ENCODE measurements at places on chromosomes 11 and 22.

- DNase-seq = no peak
These were observed 57.0 kb downstream of the PDE2A start for GRCh38 chr11:72617080-72617762.

DNA sequence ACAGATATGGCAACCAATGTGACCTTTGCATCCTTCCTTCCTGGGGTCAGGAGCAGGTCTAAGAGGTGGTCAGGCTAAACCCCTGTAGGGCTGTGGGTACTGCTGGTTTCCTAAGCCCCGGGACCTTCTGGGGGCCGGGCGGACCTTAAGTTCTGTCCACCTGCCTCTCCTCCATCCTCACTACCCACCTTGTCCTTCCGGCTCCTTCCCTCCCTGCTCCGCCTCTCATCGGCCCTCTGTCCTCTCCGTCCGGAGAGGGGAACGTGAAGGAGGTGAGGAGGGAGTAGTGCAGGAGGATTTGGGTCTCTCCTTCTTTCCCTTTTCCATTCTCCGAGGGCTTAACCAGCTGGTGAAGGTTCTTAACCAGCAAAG, 28.3 kb upstream of the PARVB start:
- no peak for DNase-seq

GRCh38 chr11:61442616-61443015, 12.7 kb downstream of the SDHAF2 start:
- no peak for DNase-seq

GRCh38 chr11:112128483-112129121, 35.3 kb downstream of the IL18 start:
- no peak for DNase-seq

DNA sequence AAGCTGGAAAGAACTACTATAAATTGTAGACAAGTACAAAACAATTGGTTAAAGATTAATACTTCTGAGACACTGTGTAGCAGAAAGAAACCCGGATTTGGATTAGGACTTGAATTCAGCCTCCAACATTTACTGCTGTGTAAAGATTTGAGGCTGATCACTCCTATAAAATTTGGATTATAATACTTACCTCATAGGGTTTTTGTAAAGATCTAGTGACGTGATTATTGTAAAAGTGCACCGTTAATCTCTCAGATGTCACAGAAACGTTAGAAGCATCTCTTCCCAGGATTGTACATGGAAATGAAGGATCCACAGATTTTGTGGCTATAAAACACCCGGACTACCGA, 323 bp upstream of the HIKESHI start:
- DNase-seq = no peak

DNA sequence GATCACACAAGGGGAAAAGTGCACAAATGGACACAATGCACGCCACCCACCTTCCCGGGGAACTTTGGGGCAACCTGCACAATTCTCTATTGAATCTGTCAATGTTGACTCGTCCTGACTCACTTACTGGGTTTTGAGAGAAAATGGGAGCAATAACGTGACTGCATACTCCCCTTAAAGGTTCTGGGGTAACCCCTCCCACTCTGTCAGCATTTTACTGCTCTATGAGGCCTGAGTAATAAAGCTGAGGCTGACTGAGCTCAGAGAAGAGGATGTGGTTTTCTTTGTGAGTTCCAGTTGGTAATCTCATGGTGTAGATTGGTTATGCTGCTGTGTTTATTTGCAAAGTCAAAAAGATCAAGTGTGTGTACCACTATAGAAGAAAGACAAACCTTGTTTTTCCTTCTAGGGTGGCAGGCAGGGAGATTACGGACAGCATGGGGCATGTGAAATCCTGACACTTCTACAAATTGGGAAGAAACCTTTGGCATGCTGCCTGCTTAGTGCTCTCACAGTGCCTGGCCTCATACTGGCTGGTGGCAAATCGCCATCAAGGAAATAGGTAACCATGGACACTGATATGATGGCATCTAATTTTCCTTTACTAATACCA, 16.1 kb upstream of the APOA1 start:
- DNase-seq = no peak

GRCh38 chr11:86034710-86035109, 34.2 kb downstream of the PICALM start:
- no peak for DNase-seq

GRCh38 chr11:8805296-8805695, 105.7 kb upstream of the AKIP1 start:
- no peak for DNase-seq

DNA sequence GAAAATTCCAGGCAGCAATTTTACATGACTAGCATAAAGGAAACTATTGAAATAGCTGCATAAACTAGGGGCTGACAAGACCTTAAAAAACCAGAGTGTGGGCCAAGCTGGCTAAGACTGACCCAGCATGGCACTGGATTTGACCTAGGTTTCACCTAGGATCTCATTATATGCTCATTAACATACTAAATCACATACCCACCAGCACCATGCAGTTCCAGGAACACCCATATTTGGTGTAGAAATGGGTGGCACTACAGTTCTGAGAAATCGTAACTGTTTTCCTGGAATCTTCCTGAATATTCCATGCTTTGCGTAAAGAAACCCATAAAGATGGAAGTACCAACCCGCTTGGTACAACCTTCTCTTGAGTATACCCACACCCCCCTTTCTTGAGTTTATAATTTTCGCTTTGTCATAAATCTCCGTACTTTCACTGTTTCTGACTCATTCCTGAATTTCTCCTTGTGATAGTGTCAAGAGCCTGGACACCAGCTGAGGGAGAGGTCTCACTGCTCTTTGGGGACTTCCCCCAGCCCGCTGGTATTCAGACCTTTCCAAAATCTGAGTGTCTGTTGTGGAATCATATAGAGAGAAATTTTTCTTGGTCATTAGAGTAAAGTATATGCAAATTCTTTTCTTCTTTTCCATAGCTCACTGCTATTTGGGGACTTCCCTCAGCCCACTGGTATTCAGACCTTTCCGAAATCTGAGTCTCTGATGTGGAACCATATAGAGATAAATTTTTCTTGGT, 55.1 kb downstream of the MTMR3 start:
- no peak for DNase-seq

GRCh38 chr11:112016088-112016764, 9.0 kb upstream of the DLAT start:
- no peak for DNase-seq

GRCh38 chr11:125448136-125448535, 47.9 kb downstream of the FEZ1 start:
- DNase-seq = no peak

GRCh38 chr11:64571410-64572091, 19.5 kb upstream of the SLC22A12 start:
- no peak for DNase-seq

GRCh38 chr11:12187399-12187798, 77.0 kb downstream of the MICAL2 start:
- DNase-seq = no peak

- DNase-seq = no peak
These were observed 45.6 kb downstream of the EIF3F start for GRCh38 chr11:8032576-8033304.

- no peak for DNase-seq
These were observed 4.7 kb downstream of the FEN1 start for GRCh38 chr11:61797263-61797944.

GRCh38 chr11:134901542-134901941, 489.5 kb upstream of the B3GAT1 start:
- no peak for DNase-seq

- DNase-seq = no peak
These were observed 100.1 kb downstream of the SLC1A2 start for GRCh38 chr11:35318977-35319925.

GRCh38 chr22:33073989-33074418, 15.8 kb upstream of the SYN3 start:
- DNase-seq = no peak

DNA sequence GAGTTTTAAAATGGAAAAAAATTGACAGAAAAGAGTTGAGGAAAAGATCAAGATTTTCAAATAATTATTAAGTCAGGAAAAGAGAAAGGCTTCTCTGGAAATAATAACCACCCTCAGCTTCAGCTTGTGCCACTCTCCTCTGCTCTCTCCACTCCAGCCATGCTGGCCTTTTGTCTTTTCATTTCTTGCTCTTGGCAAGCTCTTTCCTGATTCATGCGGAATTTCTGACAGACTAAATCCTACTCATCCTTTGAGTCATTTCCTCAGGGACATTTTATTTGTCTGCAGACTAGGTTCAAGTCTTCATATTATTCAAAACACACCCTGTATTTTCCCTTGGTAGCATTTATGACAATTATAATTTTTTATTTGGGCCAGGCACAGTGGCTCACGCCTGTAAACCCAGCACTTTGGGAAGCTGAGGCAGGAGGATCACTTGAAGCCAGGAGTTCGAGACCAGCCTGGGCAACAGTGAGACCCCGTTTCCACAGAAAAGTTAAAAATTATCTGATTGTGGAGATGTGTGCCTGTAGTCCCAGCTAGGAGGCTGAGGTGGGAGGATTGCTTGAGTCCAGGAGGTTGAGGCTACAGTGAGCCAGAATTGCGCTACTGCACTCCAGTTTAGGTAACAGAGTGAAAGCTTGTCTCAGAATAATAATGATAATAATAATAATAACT, 7.8 kb upstream of the P4HA3 start:
- no peak for DNase-seq

- no peak for DNase-seq
These were observed 28.9 kb downstream of the ZNF214 start for GRCh38 chr11:6991227-6991626.

- DNase-seq = no peak
These were observed 113.6 kb downstream of the SIK3 start for GRCh38 chr11:116984589-116984988.

GRCh38 chr11:117490911-117491310, 163.3 kb downstream of the CEP164 start:
- DNase-seq = no peak

GRCh38 chr22:44025171-44026065, 1.3 kb downstream of the PARVB start:
- DNase-seq = no peak

- DNase-seq = no peak
These were observed 34.5 kb upstream of the RIC3 start for GRCh38 chr11:8203414-8203715.

- no peak for DNase-seq
These were observed 1327.0 kb downstream of the BRD1 start for GRCh38 chr22:48500471-48501230.

DNA sequence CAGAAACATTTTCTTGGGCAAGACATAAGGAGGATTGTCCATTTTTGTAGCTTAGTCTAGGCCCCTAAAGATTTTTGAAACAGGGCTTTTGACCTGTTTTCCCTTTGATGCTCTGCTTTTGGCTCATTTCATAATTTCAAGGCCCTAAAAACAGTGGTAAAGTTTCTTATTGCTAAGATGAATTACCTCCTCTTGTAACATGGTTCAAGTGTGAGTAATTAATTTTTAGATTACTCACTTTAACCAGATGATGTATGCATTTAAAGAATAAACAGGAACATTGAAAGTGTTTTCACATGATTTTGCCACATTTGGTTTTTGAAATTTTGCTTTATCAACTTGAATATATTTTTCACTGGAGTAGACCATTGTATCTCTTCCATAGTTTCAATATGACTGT, 1.2 kb downstream of the RAG2 start:
- no peak for DNase-seq
